ENCODE measurements at places on chromosomes 1 and 21.

DNA sequence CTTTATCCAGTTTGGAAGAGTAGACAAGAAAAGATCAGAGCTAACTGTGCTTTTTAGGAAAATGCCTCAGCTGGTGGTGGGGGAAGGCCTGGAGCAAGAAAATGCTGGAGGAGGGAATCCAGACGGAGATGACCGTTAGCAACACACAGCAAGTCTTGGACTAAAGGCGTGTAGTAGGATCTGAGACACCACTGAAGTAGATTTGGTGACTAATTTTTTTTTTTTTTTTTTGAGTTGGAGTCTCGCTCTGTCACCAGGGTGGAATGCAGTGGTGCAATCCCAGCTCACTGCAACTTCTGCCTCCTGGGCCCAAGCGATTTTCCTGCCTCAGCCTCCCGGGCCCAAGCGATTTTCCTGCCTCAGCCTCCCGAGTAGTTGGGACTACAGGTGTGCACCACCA is 41.2 kb downstream of the LPAR3 start:
- no peak for DNase-seq

GRCh38 chr1:221100611-221101010 is 221.4 kb downstream of the HLX start:
- DNase-seq = no peak

DNA sequence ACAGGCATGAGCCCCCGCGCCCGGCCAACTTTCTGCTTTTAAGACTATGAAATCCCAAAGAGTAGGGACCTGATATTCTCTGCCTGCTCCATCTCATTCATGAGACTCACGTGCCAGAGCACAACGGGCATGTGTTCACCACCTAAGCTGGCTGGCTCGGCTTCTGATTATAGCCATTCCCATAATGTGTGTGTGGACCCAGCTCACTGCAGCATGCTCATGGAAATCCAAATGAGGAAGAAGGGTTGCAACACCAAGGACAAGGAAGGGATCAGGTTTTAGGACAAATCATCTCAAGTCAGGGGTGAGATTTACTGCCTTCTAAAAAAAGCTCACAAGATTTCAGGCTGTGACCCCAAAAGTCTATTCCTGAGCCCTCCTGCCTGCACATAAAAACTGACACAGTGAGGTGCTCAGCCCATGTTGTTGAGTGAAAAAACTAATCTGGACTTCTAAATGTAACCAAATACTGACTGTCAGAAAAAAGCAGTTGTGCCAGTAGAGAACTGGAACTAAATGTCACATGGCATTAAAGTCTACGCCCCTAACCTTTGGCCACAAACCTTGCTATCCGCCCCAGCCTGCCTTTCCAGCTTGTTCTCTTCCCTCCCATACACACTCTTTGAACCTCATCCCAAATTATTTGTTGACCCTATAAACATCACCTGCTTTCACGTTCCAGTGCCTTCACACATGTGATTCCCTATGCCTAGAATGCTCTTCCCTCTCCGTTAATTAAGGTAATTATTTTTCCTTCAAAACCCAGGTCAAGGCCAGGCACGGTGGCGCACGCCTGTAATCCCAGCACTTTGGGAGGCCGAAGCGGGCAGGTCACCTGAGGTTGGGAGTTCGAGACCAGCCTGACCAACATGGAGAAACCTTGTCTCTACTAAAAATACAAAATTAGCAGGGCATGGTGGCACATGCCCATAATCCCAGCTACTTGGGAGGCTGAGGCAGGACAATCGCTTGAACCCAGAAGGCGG is 9.1 kb upstream of the COA7 start:
- DNase-seq = no peak

DNA sequence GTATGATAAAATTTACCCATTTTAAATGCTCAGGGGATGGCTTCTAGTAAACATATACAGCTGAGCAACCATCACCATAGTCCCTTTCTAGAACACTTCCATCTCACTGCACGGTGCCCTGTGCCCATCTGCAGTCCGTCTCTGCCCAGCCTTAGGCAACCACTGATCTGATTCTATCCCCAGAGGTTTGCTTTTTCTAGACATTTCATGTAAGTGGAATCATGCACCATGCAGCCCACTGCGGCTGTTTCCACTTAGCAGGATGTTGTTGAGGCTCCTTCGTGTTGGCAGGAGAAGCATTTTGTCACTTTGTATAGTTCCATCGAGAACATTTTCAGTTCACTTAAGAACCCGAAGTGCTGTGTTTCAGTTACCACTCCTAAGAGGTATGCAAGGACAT is 27.8 kb upstream of the VAMP3 start:
- DNase-seq = no peak

GRCh38 chr1:1122981-1123480 is 7.1 kb upstream of the C1orf159 start:
- DNase-seq = peak; percentile 23
